ENCODE measurements at places on chromosomes 7 and 10.

DNA sequence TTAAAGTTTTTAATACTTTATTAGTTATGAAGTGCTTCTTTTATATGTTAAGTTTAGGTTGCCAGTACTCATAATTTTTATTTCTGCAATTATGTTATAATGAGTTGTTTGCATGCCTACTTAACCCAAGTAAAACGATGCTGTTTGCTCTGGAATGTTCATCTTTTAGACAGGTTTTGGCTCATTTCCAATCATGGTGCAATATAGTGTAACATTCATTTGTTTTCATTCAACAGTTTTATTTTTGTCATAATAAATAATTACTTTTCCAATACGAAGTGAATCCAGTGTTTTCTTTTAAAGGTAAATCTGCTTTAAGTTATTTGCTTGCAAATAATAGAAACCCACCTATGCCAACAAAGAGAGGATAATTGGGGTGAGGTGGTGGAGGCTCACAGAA, 22.1 kb downstream of the ARL5B start:
- DNase-seq = no peak

DNA sequence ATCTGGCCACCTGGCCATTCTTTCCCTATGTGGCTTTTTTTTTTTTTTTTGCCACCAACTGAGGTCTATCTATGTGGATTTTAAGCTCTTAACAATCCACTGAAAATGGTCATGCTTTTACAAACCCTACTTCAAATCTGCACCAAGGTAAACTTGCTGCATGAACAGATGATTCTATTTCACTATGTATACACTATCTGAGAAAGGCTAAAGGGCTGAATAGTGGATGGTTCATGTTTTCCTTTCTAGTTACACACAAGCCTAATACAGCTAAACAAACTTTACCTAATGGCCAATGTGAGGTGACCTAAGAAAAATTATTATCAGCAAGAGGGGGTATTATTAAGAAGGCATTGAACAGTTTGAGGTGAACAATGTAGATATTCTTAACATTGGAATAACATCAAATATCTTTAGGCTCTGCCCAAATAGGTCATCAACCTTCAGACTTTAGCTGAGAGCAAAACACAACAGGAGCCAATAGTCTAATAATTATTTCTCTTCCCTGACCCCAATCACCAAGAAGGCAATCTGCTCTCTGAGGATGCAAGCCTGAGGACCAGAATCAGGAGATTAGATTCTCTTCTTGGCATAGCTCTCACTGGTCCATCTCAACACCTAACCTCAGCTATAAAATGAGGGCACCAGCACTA, 160.1 kb downstream of the CPEB3 start:
- no peak for DNase-seq

DNA sequence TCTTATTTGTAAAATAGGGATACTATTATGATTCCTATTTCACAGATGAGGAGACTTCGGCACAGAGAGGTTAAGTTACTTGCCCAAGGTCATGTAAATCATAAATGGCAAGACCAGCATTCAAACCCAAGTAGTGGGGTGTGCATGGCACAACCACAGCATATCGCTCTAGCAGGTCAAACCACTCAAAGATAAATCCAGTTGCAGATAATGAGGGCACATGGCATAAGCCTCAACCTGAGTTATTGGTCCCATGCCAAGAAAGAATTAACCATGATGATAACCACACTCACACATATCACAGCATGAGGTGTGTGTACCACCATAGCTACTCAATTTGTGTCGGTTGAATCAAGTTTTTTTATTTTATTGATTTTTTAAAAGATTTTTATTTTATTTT, 180.5 kb downstream of the CREB5 start:
- no peak for DNase-seq

- peak; percentile 17 for DNase-seq
These were observed 950 bp upstream of the GCC1 start for GRCh38 chr7:127586346-127586745.

DNA sequence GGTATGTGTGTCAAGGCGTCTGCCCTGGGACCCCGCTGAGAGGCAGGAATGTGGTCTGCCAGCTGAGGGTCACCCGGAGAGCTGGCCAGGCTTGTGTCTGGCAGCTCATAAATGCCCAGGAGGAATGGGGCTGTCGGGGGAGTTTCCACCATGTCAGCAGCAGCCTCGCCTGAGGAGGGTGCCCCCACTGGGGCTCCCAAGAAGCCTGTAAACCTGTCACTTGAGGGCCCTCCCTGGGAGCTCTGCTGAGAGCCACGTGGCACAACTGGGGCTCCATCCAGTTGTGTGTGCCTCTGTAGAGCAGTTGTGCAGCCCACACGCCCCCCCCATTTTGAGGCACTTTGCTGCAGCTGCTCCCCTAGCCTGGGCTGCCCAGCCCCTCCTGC, 70.6 kb downstream of the NEURL1 start:
- no peak for DNase-seq

DNA sequence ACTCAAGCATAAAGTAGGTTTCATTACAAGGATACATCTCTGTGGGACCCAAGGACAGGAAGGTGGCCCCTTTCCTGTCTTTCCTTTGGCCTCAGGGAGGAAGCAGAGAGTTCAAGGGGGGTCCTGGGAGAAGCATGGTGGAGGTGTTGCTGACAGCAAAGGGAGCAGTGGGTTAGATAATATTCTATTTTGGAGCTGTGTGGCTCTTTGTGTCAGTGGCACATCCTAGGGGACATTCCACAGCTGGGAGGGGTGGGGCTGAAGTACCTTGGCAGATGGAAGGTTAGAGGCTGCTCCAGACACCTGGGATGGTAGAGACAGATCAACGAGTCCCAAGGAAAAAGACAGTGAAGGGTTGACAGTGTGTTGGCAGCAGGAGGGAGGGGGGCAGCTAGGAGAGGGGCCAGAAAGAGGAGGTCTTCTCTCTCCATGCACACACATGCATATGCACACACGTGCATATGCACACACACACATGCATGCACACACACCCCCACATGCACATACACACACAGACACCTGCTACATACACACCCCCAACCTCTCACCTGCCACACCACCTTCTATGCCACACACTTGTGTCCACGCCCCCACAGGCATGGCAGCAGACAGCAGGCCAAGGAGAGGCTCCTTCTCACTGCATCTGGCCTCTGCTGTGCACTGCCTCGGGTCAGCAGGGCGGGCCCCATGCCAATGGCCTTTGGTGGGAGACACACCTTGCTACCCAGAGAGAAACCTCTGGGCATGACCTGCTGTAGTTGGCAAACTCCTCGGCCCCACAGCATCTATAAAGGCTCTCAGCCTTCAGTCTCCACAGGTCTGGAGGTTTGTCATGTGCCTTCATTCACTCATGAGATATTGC, 5.6 kb upstream of the POLD2 start:
- no peak for DNase-seq

GRCh38 chr10:118542745-118543144, 52.7 kb downstream of the PRLHR start:
- DNase-seq = no peak
